ENCODE measurements at places on chromosomes 6 and 20.

DNA sequence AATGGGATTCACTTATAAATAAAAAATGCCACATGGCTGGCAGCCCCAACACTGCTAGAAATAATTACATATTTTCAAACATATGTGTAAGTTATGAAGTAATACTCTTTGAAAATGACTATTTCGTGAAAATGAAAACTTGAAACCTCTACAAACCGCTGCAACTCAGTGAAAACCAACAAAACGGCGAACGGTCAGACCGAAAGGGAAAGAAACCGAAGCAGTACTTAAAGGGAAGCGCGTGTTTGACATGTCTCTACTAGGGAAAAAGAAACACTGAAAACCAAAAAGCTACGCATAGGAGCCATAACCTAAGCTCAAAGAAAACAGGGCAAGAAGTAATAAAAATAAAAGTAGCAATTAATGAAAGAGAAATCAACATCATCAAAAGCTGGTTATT lies 121.0 kb upstream of the GGTLC1 start:
- no peak for DNase-seq

- no peak for DNase-seq
Measured at GRCh38 chr6:82095091-82095490, 152.5 kb downstream of the IBTK start.

DNA sequence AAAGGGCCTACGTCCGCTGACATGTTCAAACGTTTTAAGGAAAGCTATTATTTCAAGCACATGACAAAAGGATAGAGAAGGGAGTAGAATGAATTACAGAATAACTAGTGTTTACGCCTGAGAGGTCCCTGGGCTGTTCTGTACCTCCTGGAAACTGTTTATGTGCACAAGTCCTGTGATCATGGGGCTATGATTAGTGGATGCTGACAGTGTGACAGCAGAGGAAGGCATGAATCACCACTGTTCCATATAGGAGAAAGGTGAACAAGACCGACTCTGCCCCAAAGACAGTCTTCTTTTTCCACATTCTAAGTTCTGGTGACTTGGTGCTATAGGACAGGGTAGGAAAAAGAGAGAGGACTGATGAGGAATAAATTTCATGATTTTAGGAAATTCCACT lies 249.2 kb upstream of the PRDM1 start:
- DNase-seq: no peak

DNA sequence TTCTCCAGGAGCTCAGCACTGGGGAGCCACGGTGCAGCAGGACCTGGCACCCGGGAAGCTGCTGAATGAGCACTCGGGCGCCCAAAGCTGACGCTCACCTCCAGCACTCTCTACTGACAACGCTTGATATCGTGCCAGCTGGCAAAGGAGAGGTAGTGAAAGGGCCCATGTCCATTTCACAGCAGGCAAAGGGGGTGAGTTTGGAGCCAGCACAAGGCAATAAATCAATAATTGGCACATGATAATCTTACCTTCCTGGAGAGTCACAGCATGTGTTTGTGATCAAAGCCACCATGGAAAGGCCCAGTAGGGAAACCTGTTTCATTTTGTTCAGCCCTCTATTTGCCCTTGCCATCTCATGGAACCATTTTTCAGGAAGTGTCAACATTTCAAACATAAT lies 23.3 kb upstream of the SMIM26 start:
- DNase-seq: no peak

- no peak for DNase-seq
Measured at GRCh38 chr6:169555971-169556617, 145.7 kb downstream of the WDR27 start.

GRCh38 chr20:10565191-10565921 lies 108.4 kb downstream of the JAG1 start:
- DNase-seq: no peak

DNA sequence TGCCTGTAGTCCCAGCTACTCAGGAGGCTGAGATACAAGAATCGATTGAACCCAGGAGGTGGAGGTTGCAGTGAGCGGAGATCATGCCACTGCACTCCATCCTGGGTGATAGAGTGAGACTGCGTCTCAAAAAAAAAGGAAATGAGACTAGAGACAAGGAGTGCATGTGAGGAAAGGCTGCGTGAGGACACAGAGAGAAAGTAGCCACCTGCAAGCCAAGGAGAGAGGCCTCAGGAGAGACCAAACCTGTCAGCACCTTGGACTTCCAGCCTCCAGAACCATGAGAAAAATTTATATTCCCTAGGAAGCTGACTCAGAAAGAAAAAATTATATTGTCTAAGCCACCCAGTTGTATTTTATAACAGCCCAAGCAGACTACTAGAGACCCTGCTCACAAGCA lies 7.4 kb upstream of the BEND3 start:
- no peak for DNase-seq

GRCh38 chr6:144855375-144855774 lies 570.2 kb downstream of the UTRN start:
- DNase-seq: no peak

DNA sequence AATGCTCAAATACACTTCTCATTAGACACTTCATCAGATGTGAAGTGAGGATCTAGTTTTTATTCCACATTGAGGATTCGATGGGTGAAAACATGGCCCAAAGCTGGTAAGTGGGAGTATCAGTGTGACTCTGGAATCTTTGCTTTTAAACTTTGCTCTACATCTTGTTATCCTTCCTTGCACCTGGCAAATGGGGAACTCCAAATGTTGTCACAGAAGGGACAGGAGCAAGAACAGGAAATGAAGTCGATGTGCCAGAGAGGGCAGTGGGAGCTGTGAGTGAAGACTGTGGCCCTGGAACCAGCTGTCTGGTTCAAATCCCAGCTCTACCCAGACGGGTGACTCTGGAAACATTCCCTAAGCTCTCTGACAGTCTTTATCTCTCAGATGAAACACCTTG lies 86.7 kb upstream of the AGPAT4 start:
- no peak for DNase-seq

DNA sequence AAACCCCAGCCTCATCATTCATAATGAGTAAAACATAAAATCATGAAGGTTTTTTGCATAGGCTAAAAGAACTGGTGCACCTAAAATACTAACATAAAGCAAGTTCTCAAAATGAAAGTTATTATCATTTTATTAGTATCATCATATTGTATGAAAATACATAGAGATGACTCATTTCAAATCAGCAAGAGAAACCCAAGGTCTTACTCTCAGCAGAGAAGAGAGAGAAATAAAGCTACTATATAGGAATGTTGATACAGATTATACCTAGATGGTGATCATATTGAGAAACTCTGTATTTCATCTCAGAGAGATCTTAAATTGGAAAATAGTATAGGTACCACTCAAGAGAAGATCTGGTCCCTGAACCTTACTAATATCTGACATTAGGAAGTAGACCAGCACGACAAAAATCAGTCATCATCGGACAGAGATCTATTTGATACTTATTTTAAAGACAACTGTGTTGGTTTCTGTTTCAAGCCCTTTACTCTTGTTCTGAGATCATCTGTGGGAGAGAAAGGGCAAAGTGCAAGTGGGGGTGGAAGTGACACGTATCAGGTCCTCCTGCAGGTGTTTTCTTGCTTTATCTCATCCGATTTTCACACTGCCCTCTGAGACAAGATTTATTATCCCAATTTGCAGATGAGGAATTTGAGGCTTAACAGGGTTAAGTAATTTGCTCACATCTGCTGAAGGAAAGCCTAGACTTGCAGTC lies 532.3 kb downstream of the MAFB start:
- no peak for DNase-seq

DNA sequence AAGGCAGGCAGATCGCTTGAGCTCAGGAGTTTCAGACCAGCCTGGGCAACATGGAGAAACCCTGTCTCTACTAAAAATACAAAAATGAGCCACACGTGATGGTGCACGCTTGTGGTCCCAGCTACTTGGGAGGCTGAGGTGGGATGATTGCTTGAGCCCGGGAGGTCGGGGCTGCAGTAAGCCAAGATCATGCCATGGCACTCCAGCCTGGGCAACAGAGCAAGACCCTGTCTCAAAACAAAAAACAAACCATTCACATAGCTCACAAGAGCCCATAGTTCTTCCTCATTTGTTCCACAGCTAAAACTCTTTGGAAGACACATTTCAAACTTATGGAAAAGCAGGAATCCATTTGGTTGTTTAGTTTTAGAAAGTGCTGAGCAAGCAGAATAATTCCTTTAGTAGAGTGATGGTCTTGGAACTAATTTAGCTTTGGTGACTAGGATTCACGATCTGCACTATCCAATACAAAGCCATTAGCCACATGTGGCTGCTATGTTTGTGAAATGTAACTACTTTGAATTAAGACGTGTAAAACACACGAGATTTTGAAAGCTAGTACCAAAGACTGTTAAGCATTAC lies 4.1 kb downstream of the ZNFX1 start:
- DNase-seq: no peak

DNA sequence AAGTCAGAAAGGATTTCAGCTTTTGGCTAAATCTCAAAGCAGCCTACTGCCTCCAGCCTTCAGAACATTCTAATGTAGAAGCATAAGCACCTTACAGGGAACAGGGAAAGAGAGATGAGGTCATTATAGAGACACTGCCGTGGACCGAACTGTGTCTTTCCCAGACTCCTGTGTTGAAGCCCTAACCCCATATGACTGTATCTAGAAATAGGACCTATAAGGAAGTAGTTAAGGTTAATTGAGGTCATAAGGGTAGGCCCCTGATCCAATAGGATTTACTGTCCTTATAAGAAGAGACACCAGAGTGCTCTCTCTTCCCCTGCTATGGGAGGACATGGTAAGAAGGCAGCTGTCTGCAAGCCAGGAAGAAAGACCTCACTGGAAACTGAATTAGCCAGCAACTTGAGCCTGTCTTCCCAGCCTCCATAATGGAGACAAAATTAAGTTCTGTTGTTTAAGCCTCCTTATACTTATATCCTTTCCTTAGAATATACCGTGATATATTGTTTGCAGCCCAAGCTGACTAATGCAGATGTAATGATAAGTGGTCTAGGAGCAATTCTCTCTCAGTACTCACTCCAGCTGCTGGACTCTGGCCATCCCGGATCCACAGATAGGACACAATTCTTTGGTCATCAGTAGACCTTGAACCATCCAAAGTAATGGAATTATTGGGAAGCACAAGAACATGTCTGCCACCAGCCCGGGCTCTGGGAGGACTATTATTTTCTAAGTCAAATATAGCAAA lies 71.4 kb downstream of the ALDH5A1 start:
- DNase-seq: no peak

GRCh38 chr6:148146717-148147462 lies 195.7 kb upstream of the SASH1 start:
- DNase-seq: peak; percentile 37

DNA sequence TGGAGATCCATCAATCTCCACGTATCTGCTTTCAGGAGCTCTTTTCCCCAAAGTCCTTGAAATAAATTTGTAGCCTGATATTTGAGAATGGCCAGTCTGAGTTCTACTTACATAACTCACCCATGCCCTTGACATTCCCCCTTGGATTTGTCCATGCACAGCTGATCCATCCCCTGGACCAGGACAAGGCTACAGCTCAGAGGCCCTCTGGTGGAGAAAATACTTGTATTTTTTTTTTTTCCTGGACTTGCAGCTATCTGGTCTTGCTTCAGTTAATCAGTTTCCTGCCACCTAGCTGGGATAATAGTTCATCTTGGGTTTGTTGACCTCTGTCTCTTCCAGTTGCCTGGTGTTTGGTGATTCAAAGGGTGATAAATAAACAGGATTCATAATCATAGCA lies 467.6 kb downstream of the DHX35 start:
- no peak for DNase-seq

GRCh38 chr6:112044196-112044595 lies 9.7 kb upstream of the CCN6 start:
- no peak for DNase-seq

GRCh38 chr20:36526521-36527011 lies 14.8 kb upstream of the MYL9 start:
- peak; percentile 8 for DNase-seq

DNA sequence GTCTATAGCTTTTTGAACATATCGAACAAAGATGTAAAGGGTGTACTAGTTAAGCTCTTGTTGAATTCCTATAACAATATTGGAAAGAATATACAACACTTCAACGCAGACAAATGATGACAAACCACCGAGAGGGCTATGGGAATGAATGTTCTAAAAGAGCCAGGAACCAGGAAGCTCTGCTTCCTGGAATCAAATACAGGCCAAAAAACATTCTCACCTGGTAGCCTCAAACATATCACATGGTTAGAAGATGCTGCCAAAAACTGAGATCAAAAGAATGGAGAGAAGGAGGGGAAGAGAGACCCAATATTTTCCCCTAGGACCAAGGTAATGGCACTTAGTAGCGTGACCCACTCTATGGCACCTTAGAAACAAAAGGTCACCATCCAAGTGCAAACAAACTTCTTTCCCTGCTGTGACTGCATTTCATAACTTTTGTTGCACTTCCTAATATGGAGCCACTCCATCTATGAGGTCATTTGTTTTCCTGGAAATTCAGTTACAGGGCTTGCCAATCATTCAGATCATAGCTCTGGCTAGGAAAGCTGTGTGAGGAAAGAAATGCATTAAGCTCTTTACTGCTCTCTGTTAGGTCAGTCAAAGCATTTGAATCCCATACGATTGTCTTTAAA lies 199.2 kb upstream of the NT5E start:
- no peak for DNase-seq

- DNase-seq: no peak
Measured at GRCh38 chr6:117498159-117498558, 15.7 kb downstream of the DCBLD1 start.

DNA sequence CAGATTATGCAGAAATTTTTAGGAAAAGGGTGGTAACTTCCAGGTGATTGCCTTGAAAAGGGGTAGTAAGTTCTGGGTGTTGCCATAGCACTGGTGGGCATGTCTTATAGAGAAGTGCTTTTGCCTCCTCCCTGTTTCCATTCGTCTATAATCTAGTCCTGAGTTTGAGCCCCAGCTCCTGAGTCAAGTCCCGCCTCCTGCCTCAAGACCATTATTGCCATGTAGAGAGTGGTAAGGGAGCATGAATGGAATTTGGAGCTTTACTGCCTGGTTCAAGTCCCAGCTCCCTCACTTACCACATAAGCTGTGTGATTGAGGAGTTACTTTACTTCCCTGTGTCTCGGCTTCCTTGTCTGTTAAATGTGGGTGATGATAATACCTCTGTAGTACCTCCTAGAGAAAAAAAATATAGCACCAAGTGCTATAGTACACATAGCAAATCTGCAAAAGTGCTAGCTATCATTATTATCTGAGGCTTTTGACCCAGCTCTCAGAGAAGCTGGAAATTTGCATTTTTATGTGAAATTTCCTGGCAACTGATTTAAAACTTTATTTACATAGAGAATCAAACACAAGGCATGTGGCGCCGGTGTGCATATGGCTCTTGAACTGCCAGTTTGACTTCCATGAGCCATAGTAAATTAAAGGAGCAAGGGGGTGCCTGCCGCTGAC lies 36.0 kb downstream of the TGM6 start:
- no peak for DNase-seq

GRCh38 chr6:115896538-115897129 lies 164.1 kb downstream of the FRK start:
- DNase-seq: no peak

DNA sequence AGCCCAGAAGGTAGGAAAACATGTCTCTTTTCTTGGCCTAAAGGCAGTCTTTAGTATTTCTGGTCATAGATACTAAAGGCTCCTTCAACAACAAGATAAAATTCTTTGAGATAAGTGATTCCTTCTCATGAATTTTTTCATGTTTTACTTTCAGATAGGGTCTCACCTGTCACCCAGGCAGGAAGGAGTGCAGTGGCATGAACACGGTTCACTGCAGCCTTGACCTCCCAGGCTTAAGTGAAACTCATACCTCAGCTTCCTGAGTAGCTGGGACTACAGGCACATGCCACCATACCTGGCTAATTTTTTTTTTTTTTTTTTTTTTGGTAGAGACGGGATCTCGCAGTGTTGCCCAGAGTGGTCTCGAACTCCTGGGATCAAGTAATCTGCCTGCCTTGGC lies 9.1 kb downstream of the PNLDC1 start:
- no peak for DNase-seq

- DNase-seq: no peak
Measured at GRCh38 chr20:38187517-38187916, 22.4 kb upstream of the TGM2 start.
